Pons (tissue), 1 donor: ENCODE measurements at places on chromosomes 6 and 20.

GRCh38 chr6:153108315-153108714 lies 22.8 kb downstream of the RGS17 start:
- DNase-seq, result no peak

GRCh38 chr6:32074996-32075532 lies 34.1 kb downstream of the TNXB start:
- no peak for DNase-seq

DNA sequence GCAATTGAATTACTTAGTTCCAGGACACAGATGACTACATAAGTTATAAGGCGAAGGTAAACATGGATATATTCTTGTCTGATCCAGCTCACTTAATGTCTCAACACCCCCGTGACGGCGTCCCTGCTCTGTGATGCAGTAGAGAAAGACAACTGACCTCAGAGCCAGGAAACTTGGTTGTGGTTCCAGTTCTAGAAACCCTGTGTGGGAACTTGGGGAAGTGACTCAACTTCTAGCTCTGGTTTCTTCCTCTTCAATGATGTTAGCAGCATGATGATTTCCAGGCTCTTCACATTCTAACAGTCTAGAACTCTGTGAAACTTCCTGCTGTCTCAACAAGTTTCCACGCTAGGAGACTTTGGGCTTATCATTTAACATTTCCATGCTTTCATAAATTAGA lies 18.4 kb downstream of the LAMA4 start:
- no peak for DNase-seq

- DNase-seq, result no peak
Measured at GRCh38 chr6:29532320-29532951, 27.1 kb downstream of the UBD start.
